ENCODE measurements at places on chromosomes 7 and 10.

DNA sequence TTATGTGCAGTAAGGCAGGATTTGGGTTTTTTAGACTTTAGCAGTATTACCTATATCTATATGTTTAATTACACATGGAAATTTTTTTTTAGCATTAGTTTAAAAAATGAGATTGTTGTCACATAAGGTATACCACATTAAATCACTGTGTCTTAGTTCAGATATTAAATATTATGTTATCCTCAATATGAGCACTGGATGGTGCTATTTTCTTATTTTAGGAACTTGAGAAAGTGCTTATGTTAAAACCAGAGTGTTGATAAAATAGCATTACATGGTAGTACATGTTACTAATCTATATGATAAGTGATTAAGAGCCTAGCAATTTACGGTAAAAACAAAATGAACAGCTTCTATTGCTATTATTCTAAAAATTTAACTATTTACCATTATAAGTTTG, 28.8 kb downstream of the MIOS start:
- no peak for DNase-seq

DNA sequence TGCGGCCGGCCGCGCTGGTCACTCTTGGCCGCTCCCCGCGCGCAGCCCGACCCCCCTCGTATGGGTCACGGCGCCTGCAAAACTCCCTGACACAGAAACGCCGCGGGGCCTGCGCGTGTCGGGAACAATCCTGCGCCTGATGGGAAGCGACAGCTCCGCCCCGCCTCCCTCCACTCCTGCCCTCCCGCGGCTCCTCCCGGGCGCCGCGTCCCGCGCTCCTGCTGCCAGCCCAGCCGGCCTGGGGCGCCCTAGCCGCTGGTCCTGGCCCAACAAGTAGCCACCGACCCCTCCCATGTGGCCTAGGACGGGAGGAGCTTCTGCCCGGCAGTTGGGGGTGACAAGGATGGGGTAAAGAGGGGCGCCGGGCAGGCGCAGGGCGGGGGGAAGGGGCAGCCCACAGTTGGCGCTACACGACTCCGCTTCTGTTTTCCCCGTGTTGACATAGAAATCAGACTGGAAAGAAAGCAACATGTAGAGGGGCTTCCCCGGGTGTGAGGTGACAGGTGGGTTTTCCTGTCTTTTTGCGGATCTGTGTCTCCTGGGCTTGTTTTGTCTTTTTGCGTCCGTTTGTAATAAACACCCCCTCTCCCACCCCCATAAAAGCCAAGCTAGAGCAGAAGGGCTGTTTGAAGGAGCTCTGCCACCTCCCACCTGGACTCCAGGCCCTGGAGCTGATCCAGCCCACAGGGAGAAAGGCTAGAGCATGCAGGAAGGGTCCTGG, 35.1 kb upstream of the PAX2 start:
- no peak for DNase-seq

DNA sequence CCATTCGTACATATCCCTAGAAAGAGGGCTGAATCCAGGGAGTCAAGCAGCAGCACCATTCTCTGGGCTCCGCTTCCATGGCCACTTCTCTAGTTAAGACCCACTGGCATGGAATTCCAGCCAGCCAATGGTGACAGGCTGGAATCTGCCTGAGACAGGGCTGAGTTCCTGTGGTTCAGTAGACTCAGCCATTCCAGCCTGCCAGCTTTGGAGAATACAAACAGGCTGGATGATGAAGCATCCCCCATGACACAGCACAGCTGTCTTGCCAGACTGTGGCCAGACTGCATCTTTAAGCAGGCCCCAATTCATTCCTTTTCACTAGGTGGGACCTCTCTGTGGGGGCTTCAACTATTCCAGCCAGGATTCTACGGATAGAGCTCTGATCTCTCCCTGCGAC, 329.6 kb downstream of the XPNPEP1 start:
- DNase-seq: no peak

DNA sequence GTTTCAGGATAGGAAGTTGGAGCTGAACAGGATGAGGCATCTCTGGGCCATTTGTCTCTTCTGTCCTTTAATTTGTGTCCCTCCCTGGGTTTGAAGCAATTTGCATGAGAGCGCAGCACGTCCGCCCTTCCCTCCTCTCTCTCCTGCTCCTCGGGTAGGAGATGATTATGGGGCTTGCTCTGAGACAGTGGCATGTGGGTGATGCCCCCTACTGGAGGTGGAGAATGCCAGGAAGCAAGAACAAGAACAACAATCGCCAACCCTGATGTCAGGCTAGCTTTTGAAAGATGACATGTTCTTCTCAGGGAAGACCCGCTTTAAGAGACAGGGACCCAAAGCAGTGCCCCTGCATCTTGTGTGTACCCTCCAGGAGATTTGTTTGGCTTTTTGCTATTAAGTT, 63.9 kb upstream of the LOXL4 start:
- no peak for DNase-seq

DNA sequence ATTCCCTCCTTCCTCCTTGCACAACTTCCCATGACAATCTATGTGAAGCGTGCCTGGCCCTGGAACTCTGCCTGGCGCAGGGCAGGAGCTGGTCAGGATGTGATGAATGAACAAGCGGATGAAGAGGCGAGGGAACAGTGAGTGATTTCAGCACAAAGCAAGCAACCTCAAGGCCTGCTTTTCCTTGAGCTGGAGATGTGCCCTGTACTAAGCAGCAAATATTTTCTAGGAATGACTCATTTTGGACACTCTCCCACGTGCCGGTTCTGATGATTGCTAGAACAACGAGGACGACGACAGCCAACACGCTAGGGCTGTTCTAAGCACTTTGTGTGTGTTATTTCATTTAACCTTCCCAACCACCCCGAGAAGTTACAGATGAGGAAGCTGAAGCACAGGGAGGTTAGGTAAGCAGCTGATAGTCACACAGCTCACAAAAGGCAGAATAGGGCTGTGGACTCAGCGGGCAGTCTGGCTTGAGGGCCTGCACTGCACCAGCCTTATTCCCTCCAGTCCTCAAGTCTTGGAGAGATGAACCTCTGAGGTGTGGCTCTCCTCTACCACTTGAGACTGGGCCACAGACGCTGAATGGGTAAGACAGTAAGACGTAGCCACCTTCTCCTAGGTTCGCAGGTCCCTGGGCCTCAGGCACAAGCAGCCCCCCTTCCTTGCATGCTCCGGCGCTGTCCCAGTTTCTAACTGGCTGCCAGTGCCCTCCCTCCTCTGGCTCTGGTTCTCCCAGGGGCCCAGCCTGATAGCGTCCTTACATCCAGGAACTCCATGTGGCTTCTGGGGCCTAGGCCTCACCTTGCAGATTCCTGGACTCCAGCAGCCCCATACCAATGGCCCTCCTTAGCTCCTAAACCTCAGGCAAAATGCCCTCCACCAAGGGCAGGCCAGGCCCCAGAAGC, 59.0 kb downstream of the YKT6 start:
- no peak for DNase-seq

- DNase-seq: no peak
These were observed 1.1 kb upstream of the EMX2 start for GRCh38 chr10:117541405-117541908.

GRCh38 chr7:128343554-128344430, at the start of gene RBM28:
RBM28 (minus strand) TSS chr7:128343908; CDS start chr7:128343793, 115 bp downstream.
- DNase-seq: peak; percentile 77

- DNase-seq: no peak
These were observed 3.7 kb upstream of the ELMO1 start for GRCh38 chr7:37452346-37452745.

DNA sequence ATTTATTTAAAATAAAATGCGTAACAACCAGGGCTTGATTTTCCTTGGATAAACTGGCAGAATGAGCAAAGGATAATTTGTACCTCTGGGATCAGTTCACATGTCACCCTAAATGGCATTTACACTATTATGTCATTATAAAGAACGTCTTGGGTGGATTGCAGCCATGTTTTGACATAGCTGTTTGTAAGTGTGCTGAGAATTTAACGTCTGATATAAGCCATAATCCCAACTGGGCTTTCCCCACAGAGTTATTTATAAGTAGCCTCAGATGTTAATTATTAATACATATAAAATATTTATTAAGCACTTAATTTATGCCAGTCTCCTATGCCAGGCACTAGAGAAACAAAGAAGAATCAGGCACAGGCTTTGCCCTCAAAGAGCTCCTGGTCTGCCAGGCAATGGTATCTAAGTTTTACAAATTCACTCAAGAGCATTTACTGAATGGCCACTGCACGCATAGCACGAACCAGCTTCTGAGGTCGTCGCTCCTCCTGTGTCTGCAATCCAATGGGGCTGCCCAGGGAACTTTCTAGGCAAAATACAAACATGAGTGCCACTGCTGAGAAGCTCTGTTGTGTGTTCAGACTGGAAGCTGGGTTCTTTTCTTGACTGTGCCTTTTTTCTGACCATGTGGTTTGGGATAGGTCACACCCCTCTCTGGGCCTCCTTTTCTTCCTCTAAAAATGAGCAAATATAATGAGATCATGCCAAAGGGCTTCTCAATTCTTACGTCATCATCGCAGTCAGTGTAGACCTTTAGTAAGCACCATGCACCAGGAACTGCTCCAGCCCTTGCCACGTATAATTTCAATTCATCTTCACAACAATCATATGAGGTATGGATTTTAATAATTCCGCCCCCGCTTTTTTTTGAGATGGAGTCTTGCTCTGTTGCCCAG, 11.3 kb upstream of the CTBP2 start:
- no peak for DNase-seq

- no peak for DNase-seq
These were observed 140.5 kb downstream of the PRKAG2 start for GRCh38 chr7:151736403-151736909.

DNA sequence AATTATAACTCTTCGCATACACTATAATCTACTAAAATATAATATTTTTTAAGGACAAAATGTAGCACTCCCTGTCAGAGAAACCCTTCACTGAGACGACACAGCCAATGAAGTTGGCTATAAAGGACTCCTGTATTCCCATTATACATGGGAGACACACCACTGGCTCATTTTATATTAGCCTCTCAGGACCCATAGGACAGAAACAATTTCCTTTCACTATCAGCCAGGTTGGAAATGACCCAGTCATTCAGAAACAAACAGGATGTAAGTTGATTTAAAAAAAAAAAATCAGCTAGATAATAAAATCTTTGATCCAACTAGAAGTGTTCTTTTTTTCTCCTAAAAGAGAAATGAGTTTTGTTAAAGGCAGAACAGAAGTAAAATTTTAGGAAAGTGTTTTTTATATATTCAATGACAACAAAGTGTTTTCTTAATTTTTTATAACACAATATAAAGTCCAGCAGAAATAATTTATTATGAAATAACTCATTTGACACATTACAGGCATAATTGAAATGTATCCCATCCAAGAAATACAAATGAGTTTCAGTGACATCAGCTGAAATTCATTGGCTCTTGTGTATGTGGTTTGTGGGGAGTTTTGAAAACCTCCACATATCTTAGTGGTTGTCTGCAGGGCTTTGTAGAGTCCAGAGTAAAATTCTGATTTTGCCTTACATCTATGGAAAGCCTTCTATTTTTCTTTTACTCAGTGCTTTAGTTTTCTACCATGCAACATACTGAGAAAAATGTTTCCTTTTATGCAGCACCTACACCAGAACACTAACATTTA, 64.1 kb downstream of the CTTNBP2 start:
- no peak for DNase-seq

DNA sequence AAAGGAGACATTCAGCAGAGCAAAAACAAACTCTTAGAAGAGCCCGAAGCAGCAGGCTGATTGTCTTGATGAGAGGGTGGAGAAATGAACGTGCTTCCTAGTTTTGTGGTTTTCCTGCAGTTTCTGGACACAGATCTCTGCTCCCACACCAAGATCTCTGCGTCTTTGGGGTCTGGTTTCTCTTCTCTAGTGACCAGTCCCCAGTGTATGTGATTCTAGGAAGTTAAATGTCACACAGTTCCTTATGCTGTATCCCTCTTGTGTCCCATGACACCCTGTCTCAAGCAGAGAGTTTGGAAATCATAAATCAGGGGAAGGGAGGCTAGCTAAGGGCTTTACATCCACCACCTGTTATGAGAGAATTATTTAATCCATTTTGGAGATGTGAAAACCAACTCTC, 55.4 kb upstream of the KLF14 start:
- DNase-seq: no peak

- no peak for DNase-seq
These were observed 146.6 kb upstream of the FRMD4A start for GRCh38 chr10:14477408-14477710.

GRCh38 chr10:83960125-83960524, 179.2 kb upstream of the GHITM start:
- DNase-seq: no peak

- DNase-seq: no peak
These were observed 76.3 kb upstream of the CUX1 start for GRCh38 chr7:101740981-101741725.

GRCh38 chr10:123519861-123520260, 146.3 kb upstream of the GPR26 start:
- no peak for DNase-seq

GRCh38 chr7:151847681-151848081, 29.2 kb downstream of the PRKAG2 start:
- no peak for DNase-seq

DNA sequence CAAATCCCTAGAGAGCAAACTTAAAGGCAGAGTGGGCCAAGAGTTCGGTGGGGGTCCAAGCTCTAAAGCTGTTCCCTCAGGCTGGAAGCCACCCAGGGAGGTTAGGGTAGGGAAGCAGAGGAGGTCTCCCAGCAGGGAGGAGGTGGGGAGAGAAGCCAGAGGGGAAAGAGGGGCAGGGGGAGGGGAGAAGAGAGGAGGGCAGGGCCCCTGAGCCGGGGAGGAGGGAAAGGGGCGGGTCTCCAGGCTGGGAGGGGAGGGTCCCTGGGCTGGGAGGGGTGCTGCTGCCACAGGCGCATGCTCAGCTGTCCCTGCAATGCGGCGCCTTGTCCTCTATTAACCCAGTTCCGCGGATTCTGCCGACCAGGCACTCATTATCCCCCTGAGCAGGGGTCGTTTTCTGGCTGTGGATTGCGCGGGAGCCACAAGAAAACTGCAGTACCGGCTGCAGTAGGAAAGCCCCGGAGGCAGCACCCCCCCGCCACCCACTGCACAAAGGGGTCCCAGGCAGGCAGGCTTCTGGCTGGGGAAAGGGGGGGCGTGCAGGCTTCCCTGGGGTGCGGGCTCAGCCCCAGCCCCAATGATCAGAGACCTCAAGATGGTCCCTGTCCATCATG, 49.3 kb downstream of the CAMK2B start:
- DNase-seq: no peak

GRCh38 chr7:120059641-120060040, 213.3 kb upstream of the KCND2 start:
- DNase-seq: no peak

- DNase-seq: no peak
These were observed 59.3 kb downstream of the BMPER start for GRCh38 chr7:33964417-33965182.

- no peak for DNase-seq
These were observed 177.0 kb downstream of the AUTS2 start for GRCh38 chr7:69775231-69775771.
